ENCODE measurements at places on chromosomes 3 and 15.

DNA sequence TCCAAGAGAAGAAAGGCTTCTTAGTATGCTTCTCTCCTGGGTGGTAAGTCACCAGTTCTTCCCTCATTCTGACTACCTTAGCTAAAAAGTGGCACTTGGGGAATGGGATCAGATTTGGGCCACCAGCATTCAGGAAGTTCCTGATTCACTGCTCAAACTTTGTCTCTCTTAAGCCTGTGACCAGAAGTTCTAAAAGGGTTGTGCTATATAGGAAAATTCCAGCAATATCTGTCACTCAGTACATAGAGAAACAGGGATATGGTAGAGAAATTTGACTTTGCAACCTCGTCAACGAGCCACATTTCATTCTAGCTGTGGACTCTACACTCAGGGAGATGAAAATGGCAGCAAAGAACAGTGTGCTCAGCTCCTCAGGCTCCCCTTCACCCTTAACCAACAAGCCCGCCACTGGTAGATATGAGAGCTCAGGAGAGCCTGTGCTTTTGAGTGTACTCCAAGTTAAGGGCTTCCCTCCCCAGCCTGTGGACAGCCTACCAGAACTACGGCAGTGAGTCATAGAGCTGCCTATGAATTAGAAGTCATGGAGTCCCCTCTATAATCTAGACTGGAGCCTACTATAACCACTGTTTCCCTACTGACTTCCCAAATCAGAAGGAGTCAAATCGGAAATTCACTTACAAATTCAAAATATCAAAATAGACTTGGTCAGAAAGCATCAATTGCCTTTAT lies 52.6 kb upstream of the MYO5C start:
- peak; percentile 30 for DNase-seq

DNA sequence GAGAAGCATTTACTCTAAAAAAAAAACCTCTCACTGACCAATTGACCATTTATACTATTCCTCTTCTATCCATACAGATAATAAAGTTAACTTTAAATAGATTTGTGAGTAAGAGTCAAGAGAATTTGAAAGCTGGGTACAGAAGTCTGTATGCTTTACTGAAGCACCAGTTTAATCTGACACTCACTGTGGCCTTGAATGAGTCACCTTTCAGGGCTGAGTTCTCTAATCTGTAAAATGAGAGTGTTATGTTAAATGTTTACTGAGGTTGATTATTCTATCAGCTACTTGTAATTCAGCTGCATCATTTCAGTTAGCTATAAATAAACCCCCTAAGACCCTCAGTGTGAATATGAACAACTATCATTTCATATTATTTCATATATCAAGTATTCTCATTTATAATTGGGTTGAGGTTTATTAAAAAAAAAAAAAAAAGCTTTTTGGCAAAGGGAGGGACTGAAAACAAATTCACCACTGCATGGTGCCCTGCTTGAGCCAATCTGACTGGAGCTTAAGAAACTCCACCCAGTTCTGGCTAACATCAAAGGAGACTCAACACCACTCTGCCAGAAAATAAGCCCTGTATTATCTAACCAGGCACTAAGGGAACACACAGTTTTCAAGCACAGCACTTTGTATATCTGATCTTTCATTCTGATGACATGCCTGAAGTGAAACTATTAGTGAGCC lies 2.8 kb downstream of the MAP4 start:
- peak; percentile 81 for DNase-seq

DNA sequence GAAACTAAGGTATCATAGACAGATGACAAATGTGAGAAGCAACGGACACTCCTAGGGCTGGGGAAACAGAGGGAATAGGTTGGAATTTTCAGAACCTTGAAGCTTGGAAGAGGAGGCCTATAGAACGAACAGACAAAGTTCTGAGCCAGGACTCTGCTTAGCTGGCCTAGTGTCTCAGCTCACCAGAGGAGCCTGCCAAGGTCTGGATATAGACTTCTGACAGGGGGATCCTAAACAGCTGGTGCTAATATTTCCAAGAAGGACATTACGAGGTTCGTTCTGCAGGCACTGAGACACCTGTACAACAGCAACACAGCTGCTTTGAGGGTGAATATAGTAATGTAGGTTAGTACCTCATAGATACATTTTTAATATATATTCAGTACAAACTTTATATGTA lies 266.3 kb downstream of the CHL1 start:
- no peak for DNase-seq

DNA sequence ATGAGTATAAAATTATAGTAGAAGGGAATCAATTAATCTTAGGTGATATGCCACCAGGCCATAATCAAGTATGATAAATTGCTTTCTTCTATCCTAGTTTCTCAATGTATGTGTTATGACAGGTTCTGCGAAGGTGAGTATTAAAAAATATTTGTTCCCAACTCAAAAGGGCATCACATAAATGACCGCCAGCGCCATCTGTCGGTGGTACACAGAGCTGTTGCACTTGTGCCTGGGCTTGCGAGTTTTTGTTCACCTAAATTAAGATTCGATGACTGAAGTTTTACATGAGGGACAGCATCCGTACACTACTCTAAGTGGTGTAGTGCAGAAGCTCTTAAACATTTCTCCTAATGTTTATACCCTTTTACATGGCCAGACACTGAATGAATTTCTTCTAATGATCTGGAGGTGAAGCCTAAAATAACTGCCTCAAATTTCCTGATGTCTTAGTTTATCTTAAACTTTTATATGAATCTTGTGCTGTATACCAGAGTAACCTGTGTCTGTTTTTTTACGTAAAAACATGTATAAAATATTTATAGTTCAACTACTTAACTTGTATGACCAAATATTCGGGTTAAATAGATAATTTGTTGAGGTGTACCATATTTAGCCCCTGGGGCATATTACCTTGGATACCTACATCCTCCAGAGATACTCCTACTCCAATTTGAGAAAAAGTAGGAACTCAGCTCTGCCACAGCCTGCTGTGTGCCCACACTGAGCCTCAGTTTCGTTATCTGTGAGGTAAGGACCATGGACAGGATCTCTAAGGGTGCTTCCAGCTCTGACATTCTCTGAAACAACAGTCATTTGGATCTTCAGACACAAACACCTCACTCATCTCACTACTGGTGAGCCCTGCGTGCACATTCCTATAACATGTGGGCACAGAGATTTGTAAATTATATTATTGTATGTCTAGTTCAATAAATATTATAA lies 365.6 kb downstream of the MAGI1 start:
- DNase-seq, result peak; percentile 45

DNA sequence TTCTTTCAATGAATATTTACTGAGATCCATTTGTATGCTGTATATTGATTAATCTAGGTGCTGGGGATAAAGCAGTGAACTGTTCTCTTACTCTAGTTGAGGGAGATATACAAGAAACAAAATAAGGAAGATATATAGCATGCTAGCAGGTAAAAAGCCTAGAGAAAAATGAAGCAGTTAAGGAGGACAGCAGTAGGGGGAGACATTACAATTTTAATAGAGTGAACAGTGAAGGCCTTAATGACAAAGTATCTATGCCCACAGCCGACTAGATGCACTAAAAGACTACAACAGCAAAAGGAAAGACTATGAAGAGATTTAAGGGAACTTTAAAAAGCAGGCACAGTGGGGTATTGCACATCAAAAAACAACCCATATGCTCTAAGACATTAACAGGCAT lies 81.4 kb downstream of the XRN1 start:
- no peak for DNase-seq
